ENCODE measurements at places on chromosomes 5 and 9.

- H3K36me3 ChIP-seq: peaks cover 45% of the 10 kb centered on the region
- no peak overlapping the region for H3K27ac ChIP-seq
- no peak overlapping the region for H3K4me3 ChIP-seq
- DNase-seq: no peak
- H3K27me3 ChIP-seq: no peaks in the 10 kb centered on the region
Measured at GRCh38 chr9:131470581-131470991, 32.1 kb upstream of the POMT1 start.

DNA sequence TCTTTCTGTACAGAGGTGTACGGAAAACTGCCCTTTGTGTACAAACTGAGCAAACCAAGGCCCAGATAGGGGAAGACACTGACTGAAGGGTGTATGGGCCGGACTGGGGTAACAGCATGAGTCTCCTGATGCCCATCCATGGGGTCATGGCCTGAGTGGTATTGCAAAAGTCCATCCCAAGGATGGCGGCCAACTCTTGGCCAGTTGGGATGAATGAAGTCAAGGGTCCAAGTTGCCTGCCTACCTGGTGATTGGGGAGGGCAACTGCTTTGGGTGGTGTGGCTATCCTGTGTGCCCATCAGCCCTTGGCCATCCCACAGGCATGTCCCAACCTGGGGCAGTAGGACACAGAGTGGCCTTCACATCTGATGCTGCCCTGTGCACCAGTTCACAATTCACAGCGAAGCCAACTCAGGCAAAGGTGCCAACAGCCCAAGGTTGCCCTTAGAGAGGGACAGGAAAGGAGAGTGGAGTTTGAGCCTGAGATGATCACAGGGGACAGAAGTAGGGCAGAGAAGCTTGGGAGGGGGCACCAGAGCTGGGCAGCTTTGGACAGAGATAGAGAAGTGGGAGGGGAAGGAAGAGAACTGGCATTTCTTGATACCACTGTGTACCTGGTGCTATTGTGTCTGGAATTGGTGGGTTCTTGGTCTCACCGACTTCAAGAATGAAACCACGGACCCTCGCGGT, 46.6 kb downstream of the COL15A1 start:
- peaks cover 8% of the 10 kb centered on the region for H3K27me3 ChIP-seq
- DNase-seq: no peak
- H3K4me3 ChIP-seq: no peak overlapping the region
- peaks cover 2% of the 10 kb centered on the region for H3K36me3 ChIP-seq

- peaks cover 17% of the 10 kb centered on the region for H3K36me3 ChIP-seq
- H3K27me3 ChIP-seq: no peaks in the 10 kb centered on the region
- H3K4me1 ChIP-seq: peaks cover 43% of the 10 kb centered on the region
Measured at GRCh38 chr5:151757233-151758140, 944 bp downstream of the ATOX1 start.

DNA sequence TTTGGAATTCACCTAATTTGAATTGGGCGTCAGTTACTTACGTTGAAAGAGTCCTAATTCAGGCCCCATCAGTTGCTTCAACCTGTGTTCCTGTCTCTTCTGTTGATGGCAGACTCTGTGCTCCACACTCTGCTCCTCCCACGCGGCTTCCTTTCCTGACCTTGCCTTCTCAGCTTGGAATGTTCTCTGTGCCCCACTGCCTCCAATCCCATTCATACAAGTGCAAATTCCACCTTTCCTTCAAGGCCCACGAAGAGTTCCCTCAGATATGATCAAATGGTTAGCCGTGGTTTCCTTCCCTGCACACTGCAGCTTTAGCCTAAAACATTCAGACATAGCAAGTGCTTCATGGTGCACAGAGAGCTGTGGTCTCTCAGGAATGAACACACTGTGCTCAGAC, 65.7 kb downstream of the SREK1 start:
- H3K4me1 ChIP-seq: no peaks in the 10 kb centered on the region
- H3K27me3 ChIP-seq: no peaks in the 10 kb centered on the region
- no peak overlapping the region for H3K27ac ChIP-seq
- no peak for DNase-seq
- no peak overlapping the region for H3K4me3 ChIP-seq

DNA sequence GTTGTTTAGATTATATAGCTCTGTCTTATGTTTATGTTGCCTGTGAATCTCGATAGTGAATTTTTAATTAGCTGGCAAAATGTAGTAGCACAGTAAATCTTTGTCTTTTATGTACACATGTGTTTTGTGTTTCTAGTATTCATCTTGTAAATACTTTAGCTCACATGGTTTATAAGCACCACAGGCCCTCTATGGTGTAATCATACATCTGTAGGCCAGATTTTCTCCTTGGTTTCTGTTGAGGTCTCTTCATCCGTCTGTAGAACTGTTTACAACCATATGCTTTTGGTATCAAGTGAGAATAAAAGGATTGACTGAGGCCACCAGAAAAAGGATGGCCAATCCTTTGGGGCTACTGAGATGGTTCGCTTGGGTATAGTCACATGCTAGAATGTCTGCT, 45.0 kb downstream of the PRR16 start:
- H3K27me3 ChIP-seq: no peaks in the 10 kb centered on the region
- no peaks in the 10 kb centered on the region for H3K4me1 ChIP-seq
- no peak overlapping the region for H3K4me3 ChIP-seq
- DNase-seq: no peak
- no peak overlapping the region for H3K27ac ChIP-seq

Measured in activated T-helper 1 cell treated with anti-CD3 and anti-CD28 coated beads, Interleukin-12 subunit alpha, Interleukin-12 subunit beta, Interleukin-2, Interleukin-4 antibody, amounts not matched to agents 30 ng/mL and 10 ng/mL and 1 ng/mL, durations not matched to agents 14 hours and 24 hours and 36 hours (primary cell).